ENCODE measurements at places on chromosomes 12 and 14. TPM values are rescaled to one million over a fixed set of nuclear protein-coding genes. Genes with fewer than 3 reads are reported as not detected.

- DNase-seq = no peak
Observed at GRCh38 chr14:96160913-96161310, 43.7 kb upstream of the BDKRB2 start.

DNA sequence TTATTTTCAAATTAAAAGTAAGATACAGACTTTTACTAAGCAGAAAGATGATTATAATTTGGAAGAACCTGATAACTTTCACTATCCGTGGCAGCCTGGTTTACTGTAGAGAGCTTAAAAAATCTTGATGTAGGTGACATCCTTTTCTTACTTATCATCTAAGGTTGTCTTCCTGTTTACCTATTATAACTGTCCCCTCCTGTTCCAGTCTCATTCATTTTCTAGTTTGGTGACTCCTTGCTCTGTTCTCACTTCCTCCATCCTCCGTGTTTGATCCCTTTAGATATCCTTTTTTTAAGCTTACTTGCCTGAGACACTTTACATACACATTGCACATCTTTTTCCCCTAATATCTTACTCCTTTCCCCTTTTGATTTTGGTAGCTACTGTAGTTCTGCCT, 27.5 kb downstream of the CCDC91 start:
- no peak for DNase-seq

DNA sequence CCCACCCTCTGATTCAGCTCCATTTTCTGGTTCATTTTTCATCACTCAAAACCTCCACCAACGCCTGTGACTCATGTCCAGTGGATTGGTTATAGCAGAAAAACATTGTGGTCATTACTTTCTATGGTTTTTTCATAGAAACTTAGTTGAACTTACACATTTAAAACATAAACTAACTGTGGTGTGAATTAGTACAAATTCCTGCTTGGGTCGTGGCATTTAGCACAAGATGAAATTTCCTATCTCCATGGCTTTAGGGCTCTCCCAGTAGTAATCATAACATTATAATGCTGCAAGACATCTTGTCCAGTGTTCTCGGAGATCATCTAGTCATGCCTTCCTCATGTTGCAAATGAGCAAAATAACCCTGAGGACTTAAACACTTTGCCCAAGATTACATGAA, 7.1 kb downstream of the RNASE7 start:
- no peak for DNase-seq

- no peak for DNase-seq
Observed at GRCh38 chr12:64400041-64400440, 4.2 kb upstream of the XPOT start.

- DNase-seq = no peak
Observed at GRCh38 chr12:91100906-91101305, 10.4 kb downstream of the LUM start.

DNA sequence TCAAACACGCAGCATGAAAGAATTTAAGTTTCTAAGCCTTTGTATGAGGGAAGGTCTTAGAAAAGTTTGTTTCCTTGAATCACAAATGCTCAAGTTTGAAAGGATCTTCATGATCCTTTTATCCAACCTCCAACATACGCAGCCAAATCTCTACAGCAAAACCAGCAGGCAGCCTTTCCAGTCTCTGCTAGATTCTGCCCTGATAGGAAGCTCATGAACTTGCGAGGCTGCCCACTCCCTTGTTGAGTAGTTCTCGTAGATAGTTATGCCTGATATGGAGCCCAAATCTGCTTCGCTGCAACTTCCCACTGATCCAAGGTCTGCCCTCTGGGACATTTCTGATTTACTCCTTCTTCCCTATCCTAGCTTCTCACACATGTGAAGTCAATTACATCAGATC, 272.9 kb downstream of the EGLN3 start:
- no peak for DNase-seq

GRCh38 chr14:94314890-94315289, 8.2 kb downstream of the SERPINA6 start:
- no peak for DNase-seq

DNA sequence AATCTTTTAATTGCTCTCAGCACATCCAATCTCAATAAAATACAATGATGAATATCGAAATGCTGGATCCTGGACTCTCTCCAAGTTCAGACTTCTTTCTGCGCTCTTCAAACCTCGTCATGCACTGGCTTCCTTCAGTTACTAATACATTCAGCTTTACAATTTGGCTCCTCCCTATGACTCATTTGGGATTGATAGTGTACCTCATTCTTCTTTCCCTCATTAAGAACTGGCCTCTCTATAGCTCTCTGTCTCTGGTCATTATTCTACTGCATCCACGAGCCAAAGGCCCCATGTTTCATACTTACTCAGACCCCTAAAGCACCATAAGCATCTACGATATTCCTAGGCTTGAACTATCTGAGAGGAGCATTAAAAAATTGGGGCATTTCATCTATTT, 4.9 kb downstream of the TSPAN8 start:
- no peak for DNase-seq

DNA sequence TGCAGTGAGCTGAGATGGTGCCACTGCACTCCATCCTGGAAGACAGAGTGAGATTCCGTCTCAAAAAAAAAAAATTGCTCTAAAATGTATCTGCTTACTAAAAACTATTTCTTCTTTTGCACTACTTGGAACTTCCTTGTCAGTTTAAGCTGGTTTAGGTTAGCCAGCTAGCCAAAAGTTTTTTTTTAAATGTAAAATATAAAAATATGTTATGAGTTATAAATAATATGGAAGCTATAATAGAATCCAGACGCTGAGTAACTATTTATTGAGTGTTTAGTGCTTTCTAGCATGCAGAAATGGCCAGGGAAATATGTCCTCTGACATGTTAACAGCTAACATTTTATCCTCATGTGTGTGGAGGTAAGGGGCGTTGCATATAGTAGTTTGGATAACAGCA, 85.6 kb downstream of the PLEKHA5 start:
- DNase-seq = no peak

The OTOGL gene
- total RNA-seq = 0.81 TPM

The ATF1 gene
- total RNA-seq = 14.7 TPM

The RCOR1 gene
- total RNA-seq = 6.5 TPM

The KIF26A gene
- 3.9 TPM for total RNA-seq

The OSGEP gene
- total RNA-seq = 108 TPM
